Pulmonary artery endothelial cell (primary cell): ENCODE measurements at places on chromosomes 6 and 20. TPM values are rescaled to one million over a fixed set of nuclear protein-coding genes. Genes with fewer than 3 reads are reported as not detected.

The ZBTB12 gene
- total RNA-seq: 3.5 and 5.2 TPM in 2 replicates

The KCNQ5 gene
- total RNA-seq: 0.21 TPM in 1 of 2 replicates, not detected in the other

The CLPSL1 gene
- total RNA-seq: not detected in 2 replicates

The NNAT gene
- total RNA-seq: not detected in 2 replicates

GRCh38 chr6:87925373-87926060, 122.1 kb upstream of the SPACA1 start:
- DNase-seq: no peak

DNA sequence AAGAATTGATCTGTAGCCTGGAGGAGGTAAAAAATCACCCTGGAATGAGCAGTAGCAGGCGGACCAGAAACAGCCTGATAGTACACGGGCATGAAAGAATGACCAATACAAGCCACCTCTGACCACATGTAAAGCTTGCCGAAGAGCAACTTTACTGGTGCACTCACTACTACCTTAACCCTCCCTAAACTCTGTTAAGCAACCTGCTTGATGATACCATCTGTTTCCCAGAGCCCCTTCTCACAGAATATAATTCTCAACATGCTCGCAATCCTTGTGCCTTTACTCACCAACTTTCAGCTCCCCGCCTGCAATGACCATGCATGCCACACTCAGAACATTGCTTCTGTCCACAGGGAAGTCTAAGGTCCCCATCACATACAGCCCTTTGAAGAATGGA, 296.5 kb downstream of the PKHD1 start:
- no peak for DNase-seq

DNA sequence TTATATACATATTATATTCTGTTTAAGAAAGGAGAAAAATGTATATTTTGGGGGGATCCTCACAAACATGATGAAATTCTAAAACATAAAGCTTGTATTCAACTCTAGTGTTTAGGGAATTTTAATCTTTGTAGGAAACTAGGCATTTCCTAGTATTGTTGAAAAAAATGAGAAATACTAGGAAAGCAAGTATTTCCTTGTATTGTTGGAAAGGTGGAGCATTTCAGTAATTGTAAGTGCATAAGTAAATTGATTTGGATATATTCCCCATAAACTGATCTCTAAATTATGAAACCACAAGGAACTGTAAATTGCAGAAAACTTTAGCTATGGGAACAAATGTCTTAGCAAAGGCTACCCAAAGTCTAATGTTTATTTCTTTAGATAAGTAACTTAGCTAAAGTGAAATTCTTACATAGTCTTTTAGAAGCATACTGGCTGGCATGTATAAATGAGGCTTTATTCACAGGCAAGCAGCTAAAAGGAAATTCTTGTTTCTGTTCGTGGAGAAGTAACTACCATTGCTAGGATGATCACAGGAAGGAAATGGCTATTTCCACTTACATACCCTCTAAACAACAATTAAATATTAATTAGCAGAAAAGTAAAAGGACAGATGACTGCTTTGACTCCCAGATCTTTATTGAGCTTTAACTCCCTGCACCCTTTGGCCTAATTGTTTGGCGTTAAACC, 19.9 kb upstream of the NRN1 start:
- DNase-seq: no peak

DNA sequence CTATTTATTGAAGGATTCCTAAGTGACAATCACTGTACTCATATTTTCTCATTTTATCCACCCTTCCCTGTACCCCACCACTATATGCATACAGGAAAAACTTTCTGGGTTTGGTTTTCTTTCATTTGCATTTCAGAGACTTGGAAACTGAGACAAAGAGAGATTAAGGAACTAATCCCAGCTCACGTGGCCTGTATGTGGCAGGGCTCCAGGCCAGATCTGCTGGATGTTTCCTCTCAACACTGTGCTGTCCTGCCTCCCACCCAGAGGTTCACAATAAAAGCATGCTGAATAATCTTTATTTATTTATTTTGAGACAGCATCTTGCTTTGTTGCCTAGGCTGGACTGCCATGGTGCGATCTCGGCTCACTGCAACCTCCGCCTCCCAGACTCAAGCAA, 50.2 kb downstream of the CEP162 start:
- no peak for DNase-seq

- DNase-seq: no peak
Observed at GRCh38 chr6:71035871-71036270, 79.0 kb upstream of the B3GAT2 start.

GRCh38 chr20:53736757-53737395, 143.2 kb upstream of the ZNF217 start:
- DNase-seq: no peak

DNA sequence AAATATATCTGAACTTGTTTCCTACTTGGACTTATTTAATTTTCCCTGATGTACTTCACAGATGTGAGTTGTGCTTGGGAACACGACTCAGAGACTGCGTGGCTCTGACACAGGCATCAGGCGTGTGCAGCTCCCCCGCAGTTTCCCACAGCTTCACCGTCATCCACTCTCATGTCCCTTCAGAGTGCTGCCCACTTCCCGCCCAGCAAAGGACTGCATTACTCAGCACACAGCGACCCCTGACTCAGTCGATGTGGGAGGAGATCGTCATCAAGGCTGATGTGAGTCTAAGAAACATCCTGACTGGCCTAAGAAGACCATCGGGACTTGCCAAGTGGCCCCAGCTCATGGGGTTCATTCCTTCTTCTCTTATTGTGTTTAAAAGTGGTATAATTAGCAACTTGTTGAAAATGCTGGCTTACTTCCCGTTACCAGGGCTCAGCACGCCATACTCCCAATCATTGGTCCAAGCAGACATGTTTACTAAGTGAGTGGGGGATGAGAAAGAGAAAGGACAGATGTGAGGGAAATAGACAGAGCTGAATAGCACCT, 539.4 kb upstream of the JARID2 start:
- no peak for DNase-seq

GRCh38 chr20:22667198-22667597, 82.8 kb upstream of the FOXA2 start:
- DNase-seq: no peak

GRCh38 chr20:38635721-38636288, 34.2 kb downstream of the ARHGAP40 start:
- no peak for DNase-seq

DNA sequence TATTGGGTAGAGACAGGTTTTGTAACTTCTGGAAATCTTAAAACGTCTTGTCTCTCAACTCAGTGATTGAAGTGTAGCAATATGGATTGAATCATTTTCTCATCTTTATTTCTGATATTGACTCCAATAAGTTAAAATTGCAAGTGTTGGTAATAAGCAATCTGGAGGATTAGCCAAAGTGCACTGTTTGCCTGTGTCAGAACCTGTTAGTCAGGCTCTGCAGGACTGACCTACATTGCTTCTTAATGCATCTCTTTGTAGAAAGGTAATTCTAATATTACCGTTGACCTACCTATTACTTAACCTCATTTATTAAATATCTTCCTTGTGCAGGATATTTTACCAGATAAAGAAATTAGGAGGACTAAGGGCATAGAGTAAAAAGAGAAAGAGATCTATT, 484.0 kb upstream of the CITED2 start:
- no peak for DNase-seq

DNA sequence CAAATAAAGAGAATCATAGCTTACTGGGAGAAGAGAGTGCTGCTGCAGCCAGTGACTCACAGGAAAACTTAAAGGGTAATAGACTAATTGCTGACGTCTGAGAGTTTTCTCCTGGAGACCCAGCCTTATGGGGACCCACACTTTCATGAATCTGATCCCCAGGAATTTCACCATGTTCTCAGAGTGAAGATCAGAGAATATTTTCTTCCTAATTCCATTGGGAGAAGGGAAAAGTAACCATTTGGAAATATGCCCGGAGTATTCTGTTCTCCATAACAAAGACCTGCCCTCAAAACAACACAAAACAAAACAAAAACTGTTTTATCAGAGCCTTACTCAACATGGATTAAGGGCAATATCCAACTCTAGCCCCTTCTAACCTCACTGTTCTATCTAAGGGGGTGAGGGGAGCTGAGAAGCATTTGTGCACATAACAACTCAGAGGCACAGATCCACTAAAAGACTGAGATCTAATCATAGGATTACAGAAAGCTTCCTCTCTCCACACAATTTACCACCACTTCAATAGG, 168.2 kb upstream of the SSTR4 start:
- DNase-seq: no peak

DNA sequence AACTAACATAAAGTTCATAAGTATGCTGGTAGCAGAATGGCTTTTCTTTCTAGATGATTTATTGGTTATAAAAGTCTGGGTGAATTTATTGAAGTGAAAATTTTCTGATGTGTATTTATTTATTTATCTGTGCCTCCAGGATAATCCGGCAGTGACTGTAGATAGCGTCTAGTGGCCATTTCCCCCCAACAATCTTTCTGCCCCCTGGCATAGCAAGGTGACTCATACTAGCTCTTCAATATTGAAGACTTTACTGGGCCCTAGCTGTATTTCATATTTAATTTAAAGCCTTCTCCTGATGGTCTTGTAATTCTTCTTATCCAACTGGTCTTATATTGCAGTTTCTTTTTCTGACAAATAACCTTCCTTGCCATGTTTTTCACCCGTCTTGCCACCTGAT, 154.1 kb upstream of the SGK1 start:
- DNase-seq: no peak

- no peak for DNase-seq
Observed at GRCh38 chr20:16158976-16159286, 414.3 kb downstream of the KIF16B start.

DNA sequence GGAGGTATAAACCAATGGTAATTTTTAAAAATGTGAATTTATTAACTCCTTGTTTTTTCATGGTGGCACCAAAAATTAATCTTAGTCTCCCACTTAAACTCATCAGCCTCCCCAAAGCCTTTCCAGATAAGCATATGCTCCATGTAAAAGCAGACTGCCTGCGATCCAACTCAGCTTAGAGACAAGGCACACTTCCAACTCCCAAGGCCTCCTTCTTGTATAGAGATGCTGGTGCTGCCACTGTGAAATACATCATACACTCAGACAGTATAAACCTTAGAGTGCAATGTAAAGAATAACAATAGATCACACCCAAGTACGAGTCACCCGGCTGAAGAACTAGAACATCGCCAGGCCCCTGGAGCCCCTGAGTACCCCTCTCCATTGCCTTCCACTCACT, 2.0 kb downstream of the ANKRD6 start:
- no peak for DNase-seq

DNA sequence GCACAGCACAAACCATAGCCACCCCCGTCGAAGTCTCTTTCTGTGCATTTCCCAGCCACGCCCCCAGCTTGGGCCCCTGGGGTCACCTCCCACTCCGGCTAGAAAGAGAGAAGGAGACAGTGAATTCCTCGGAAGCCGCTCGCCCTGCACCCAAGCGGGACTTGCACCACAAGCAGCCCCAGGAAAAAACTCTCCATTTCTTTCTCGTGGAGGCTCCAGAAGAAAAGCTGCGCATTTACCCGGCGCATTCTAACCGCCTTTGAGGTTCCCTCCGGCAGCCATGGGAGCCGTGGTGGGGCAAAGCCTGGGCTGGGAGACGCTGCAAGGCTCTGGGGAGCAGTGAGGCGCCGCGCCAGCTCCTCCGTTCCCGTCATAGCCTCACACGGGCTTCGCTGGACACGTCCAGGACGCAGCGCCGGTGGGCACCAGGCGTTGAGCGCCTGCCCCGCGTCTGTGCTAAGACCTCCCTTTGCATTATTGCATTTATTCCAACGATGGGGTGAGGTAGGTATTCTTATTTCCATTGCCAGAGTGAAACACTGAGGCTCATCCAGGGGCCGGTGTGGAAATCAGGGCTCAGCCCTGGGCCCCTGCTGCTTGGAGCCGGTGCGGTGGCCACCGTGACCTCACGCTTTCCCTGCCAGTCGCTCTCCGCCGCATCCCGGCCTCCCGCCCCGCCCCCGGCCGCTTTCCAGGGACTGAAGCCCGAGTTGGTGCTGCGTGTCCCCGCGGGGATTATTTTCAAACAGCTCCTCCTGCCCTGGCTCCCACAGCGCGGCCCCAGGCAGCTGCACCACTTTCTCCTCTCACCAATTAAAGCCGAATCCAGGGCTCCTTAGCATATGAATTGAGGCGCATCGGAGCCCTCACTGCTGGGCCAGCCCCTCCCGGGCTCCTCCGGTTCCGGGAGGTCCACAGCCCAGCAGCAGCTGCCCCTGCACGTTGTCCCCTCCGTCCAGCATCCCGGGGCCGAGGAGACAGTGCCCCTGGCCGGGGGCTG, 148.3 kb upstream of the AFDN start:
- no peak for DNase-seq

GRCh38 chr6:32086661-32087573, 22.2 kb downstream of the TNXB start:
- DNase-seq: no peak
